Activated naive CD8-positive, alpha-beta T cell treated with anti-CD3 and anti-CD28 coated beads, Interleukin-2, amount 10 ng/mL, durations not matched to agents 7 days and 5 days (primary cell): ENCODE measurements at places on chromosomes 4 and X. TPM values are rescaled to one million over a fixed set of nuclear protein-coding genes. Genes with fewer than 3 reads are reported as not detected.
A peak's percentile ranks its signal among the peaks of the same experiment; 100 is the strongest.

DNA sequence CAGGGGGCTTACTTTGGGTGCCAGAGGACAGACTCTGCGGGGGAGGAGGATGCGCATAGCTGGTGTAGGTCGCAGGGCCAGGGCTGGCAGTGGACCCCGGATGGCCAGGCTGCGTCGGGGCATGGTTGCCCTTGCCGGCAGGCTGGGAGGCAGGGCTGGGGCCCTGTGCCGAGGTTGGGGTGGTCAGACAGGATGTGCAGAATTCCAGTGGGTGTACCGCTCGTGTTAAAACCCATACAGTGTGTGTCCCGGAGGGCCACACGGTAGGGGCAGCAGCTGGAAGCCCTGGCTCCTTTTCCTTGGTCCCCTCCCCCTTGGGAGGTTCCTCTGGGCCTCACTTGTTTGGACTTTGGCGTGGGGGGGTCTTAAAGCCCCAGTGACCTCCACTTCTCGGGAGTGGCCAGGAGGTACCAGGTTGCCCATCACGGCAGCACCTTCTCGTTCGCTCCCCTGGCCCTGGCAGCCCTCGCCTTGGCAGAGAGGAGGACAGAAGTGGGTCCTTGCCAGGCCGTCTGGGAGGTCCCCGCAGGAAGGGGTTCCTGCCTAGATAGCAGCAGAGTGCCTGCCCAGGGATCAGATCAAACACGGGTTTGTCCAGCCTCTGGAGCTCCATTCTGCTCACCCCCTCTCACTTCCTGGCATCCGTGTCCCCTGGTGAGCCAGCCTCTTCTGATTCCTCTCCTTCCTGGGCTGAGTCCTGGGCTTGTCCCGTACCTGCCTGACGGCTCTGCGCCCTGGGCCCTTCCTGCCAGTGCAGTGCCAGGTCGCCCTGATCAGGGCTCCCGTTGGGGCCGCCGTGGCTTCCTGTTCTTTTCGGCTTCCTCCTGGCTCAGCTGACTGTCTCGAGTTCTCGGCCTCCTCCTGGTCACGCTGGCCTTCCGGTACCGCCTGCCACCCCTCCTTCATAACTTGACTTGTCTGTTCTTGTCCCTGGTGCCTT, 56.7 kb upstream of the HGFAC start:
- peaks cover 23% of the 10 kb centered on the region for H3K27me3 ChIP-seq
- peak overlapping the region; percentile 84 for H3K27ac ChIP-seq
- peak overlapping the region; percentile 54 for H3K4me3 ChIP-seq
- DNase-seq, result no peak

DNA sequence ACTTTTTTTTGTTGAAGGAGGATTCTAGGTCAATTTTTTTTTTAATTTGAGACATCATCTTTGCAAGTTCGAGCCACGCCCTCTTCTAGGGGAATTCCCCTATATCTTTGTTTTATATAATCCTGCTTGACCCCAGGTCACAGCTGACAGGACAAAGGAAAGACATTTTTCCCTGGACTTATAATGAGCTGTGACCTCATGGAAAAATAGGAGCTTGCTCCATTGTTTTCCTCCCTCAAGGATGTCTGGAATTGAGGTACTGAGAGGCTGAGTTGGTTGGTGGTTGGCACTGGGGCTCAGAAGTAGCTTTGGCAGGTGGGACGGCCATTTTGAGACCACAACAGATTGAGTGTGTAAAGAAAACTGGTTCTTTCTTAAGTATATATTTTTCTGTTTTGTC, 49.0 kb downstream of the GBA3 start:
- peaks cover 1% of the 10 kb centered on the region for H3K4me1 ChIP-seq
- DNase-seq, result no peak
- peaks cover 1% of the 10 kb centered on the region for H3K27me3 ChIP-seq
- no peak overlapping the region for H3K4me3 ChIP-seq
- no peak overlapping the region for H3K27ac ChIP-seq

DNA sequence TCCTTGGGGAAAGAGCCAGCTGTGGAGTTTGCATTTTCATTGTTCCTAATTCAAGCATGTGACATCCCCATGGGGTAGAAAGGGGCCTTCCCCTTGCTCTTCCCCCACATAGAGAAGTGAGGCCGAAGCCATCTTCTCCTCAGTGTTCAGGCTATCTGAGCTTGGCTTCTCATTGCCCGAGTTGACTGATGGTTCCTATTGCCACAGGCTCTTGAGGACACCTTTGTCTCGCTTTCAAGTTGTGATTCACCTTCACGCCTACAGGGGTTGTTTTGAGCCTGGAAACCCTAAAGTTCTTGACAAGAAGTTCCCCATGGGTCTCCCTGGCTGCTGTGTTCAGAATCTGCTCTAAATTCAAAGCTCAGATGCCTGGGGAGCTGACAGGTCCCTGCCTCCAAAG, 25.0 kb downstream of the CCNQ start:
- no peak overlapping the region for H3K4me3 ChIP-seq
- H3K27me3 ChIP-seq, result no peaks in the 10 kb centered on the region
- no peaks in the 10 kb centered on the region for H3K36me3 ChIP-seq
- no peak for DNase-seq
- peaks cover 4% of the 10 kb centered on the region for H3K4me1 ChIP-seq

Gene LEF1
- total RNA-seq, result 309 TPM

- peaks cover 2% of the 10 kb centered on the region for H3K27me3 ChIP-seq
- no peaks in the 10 kb centered on the region for H3K36me3 ChIP-seq
- no peak overlapping the region for H3K4me3 ChIP-seq
- no peak for DNase-seq
- no peaks in the 10 kb centered on the region for H3K4me1 ChIP-seq
- H3K27ac ChIP-seq, result no peak overlapping the region
Observed at GRCh38 chr4:169220447-169220846, 50.3 kb downstream of the SH3RF1 start.

GRCh38 chr4:182222766-182223165, 20.4 kb upstream of the TENM3 start:
- H3K4me1 ChIP-seq, result no peaks in the 10 kb centered on the region
- no peak for DNase-seq
- H3K27me3 ChIP-seq, result no peaks in the 10 kb centered on the region
- H3K4me3 ChIP-seq, result no peak overlapping the region
- H3K36me3 ChIP-seq, result no peaks in the 10 kb centered on the region

Gene EIF2S3
- total RNA-seq, result 194 TPM

DNA sequence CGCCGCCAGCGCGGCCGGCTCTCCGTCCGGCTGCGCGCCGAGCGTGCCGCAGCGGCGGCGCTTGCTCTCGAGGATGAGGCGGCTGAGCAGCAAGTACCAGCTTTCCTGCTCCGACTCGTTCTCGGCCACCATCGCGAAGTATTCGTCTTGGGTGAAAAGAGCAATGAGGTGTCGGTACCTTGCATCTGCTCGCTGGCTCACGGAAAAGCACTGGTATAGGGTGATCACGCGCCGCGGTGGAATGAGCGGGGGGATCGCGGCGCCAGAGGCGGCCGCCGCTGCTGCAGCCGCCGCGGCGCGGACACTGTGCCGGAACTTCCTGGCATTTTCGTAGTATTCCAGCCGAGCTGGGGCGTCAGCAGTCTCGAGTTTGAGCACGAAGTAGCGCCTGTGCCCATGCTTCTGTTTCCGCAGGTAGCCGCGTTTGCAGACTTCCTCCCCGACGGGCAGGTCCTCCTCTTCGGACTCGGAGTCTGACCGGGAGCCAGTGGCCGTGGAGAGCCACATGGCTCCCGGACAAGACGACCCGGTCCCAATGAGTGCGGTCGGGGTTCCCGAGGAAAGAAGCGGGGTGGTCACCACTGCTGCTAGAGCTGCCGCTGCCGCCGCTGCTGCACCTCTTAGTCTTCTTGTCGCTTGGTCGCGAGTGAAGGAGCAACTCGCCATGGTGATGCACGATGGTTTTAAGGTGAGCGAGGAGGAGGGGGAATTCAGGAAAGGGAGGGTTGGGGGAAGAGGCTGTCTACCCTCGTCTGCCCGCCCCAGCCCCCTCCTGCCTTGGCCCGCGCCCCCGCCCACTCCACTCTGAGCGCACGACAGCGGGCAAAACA, 469 bp downstream of the IRS4 start:
- H3K27ac ChIP-seq, result no peak overlapping the region
- no peak for DNase-seq

- H3K4me1 ChIP-seq, result peaks cover 22% of the 10 kb centered on the region
- H3K4me3 ChIP-seq, result no peak overlapping the region
- no peak for DNase-seq
- no peak overlapping the region for H3K27ac ChIP-seq
- H3K36me3 ChIP-seq, result no peaks in the 10 kb centered on the region
Observed at GRCh38 chr4:2587213-2587823, 50.9 kb downstream of the FAM193A start.

- no peak for DNase-seq
- no peak overlapping the region for H3K4me3 ChIP-seq
- no peaks in the 10 kb centered on the region for H3K27me3 ChIP-seq
- H3K27ac ChIP-seq, result no peak overlapping the region
- no peaks in the 10 kb centered on the region for H3K4me1 ChIP-seq
- H3K36me3 ChIP-seq, result no peaks in the 10 kb centered on the region
Observed at GRCh38 chr4:187380181-187380581, 615.4 kb upstream of the ZFP42 start.
